Activated naive CD4-positive, alpha-beta T cell treated with Interleukin-2 at 50 U/mL for 16 hours (primary cell): ENCODE measurements at places on chromosomes 2 and 18.

- DNase-seq: no peak
These were observed 359.4 kb upstream of the DSEL start for GRCh38 chr18:67875944-67876343.

DNA sequence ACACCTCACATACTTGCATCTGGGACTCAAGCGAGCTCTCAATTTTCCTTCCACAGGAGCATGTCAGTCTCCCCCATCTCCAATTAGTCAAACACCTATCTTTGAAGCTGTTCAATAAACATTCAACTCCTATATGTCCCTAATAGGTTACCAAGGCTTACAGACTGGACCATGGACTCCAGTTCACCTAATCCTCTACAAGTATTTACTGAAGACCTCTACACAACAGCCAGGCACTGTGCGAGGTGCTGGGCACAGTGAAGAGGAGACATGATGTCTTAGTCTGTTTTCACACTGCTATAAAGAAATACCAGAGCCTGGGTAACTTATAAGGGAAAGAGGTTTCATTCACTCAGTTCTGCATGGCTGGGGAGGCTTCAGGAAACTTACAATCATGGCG, 129.9 kb downstream of the MYO5B start:
- no peak for DNase-seq

GRCh38 chr2:158783923-158784322, 11.2 kb upstream of the DAPL1 start:
- DNase-seq: no peak

GRCh38 chr2:191103774-191104173, 47.0 kb downstream of the STAT4 start:
- no peak for DNase-seq

DNA sequence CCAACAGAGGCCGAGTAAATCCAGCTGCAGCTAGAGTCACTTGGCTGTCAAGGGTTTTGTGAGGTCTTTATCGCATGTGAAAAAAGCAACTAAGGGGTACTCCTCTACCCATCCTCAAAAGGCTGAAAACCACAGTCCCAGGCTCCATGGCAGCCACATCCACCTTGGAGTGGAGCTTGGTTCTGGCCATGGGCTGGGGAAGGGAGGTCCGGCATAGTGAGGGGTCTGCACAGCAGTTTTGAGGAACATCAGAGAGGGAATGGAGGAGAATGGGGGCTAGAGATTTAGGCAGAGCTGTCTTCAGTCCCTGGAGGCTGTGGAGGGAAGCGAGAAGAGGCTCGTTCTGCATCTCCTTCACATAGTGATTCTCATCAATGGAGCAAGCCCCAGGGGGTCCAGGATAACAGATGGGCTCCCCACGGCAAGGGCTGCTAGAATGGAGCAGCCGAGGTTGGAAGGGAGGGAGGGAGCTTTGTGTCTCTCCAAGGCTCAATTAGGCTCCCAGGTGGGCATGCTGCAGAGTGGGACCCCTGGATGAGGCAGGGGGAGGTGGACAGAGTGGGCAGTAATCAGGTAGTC, 21.0 kb downstream of the MROH2A start:
- DNase-seq: no peak

DNA sequence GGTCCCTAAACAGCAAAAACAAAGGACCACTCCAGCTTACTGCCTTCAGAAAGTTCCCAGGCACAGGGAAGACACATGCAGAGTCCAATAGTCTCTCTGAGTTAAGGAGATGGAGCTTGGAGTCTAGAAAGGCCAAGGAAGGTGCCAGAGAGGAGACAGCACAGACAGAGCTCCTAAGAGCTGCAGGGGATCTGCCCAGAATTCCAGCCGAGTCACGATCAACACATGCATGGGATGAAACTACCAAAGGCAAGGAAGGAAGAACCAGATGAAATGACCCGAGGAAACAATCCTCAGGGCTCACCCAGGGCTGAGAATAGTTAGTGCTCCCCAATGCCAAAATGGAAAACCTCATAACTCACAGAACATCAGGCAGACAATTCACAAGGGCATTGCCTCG, 15.4 kb downstream of the METTL4 start:
- DNase-seq: no peak

- no peak for DNase-seq
These were observed 10.7 kb upstream of the SELENOI start for GRCh38 chr2:26335231-26335630.

DNA sequence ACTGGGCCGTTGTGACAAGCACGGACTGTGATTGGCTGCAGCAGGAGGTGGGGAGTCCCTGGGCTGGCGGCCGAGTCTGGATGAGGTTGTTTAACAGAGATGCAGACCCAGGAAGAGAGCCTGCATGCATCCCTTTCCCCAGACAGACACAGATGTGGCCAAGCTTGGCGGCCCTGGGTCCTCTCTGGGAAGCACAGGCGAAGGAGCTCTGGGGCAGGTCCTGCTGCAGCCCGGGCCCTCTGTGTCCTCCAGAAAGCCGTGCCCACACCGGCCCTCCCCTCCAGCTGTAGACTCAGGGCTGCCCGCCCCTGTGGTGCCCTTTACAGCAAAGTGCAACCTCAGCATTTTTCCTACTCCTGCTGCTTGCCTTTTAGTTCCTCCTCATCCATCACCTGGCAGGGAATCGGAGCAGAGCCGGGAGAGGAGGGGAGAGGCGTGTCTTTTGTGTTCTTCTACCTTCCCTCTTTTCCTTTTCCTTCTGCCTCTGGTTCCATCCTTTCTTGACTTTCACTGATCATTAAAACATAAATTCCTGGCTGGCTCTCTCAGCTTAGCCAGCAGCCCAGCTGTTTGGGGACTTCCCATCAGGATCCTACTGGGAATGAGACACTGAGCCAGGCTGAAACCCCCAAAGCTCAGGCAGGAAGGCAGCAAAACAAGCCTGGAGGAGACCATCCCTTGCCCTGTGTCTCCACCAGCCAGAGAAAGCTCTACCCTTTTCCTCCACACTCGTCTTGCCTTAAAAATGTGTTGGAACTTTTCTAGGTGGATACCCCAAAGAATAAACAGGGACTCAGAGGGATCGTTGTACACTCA, 75.0 kb downstream of the CTIF start:
- DNase-seq: no peak

- DNase-seq: no peak
These were observed 34.7 kb downstream of the RBKS start for GRCh38 chr2:27855476-27855875.

DNA sequence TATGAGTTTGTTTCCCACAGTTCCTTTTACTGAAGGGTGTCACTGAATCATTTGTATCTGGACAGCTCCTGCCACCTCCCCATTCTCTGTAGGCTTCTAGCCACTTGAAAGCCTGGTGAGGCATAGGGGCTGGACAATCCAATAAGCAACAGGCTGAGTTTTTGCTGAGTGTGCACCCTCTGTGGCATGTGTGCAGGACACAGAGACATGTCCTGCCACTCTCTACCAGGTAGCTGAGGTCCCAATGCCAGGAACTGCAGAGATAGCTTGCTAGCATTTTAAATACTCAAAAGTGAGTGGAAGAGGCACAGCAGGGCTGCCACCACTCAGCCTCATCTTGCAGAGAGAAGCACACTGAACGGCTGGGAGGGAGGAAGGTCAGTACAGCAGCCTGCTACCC, 77.2 kb upstream of the TFCP2L1 start:
- no peak for DNase-seq

DNA sequence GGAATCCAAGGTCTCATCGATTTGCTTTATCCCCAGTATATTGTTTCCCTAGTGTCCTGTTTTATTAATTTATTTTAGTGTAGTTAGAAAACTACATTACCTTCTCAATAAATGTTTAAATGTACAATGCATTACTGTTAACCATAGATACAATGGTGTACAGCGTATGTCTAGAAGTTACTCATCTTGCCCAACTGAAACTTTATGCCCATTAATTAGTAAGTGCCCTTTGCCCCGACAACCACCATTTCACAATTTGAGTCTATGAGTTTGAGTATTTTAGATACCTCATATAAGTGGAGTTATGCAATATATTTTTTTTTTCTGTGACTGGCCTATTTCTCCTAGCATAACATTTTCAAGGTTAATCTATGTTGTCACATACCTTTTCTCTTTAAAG, 1343.0 kb upstream of the SLC39A10 start:
- no peak for DNase-seq

- DNase-seq: no peak
These were observed 66.5 kb downstream of the VWC2L start for GRCh38 chr2:214477305-214477704.

- no peak for DNase-seq
These were observed 50.0 kb downstream of the MYO3B start for GRCh38 chr2:170227951-170228350.

DNA sequence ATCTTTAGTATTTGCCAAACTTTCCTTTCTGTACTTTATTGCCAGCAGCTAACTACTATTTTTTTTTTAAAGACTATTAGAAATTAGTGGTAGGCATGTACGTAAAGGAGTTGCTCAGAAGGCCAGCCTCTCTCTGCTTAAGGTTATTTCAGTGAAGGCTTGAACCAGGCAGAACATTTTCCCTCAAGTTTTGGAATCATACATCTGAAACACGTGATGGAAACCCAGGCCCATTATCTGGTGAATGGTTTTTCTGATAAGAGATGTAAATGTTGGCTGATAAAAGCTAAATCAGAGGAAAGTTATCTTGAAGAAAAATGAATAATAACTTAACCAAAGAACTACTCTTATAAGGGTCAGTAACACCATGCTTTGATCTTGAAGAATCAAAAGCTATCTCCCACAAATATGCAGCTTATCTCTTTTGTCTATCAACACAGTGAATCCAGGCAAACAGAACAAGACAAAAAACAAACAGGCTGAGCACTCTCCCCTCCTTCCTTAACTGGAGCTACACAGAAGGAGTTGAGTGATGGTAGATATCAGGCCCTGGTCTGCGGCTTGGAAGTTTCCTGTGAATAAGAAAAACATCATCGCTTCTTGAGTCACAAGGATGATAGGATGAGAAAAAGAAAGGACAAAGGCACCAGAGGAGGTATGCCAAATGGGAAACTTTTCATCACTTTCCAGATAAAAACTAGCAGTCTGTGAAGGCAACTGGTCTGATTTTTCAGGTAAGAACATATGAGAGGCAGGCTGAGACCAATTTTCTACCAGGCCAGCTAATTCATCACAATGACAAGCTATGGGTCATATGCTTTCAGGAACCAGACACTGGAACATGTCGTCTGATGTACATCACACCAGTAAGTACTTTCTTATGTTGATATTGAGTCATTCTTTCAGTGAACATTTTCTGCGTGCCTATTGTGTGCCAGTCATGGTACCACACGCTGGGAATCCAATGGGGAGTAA, 88.4 kb upstream of the STK17B start:
- DNase-seq: peak; percentile 55

DNA sequence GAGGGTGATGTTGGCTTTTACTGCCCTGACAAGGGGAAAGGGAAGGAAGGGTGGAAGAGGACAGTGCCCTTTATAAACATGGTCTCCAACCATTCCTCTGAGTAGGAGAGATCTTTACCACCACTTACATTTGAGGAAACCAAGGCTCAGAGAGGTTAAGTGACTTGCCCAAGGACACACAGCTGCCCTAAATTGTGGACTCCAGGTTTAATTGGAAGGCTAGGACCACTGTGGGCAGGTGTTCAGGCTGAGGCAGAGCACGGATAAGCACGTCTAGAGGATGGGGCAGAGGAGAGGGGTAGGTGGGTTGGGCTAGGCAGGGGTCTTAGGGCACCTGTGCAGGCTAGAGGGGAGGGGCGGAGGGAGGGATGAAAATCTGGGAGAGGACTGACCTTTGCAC, 32.7 kb downstream of the INHBB start:
- no peak for DNase-seq

GRCh38 chr2:27977731-27978312, 87.3 kb downstream of the BABAM2 start:
- peak; percentile 49 for DNase-seq

- DNase-seq: no peak
These were observed 12.3 kb upstream of the ASNSD1 start for GRCh38 chr2:189648846-189649509.

- DNase-seq: no peak
These were observed 119.7 kb downstream of the WDR7 start for GRCh38 chr18:56770873-56771272.

DNA sequence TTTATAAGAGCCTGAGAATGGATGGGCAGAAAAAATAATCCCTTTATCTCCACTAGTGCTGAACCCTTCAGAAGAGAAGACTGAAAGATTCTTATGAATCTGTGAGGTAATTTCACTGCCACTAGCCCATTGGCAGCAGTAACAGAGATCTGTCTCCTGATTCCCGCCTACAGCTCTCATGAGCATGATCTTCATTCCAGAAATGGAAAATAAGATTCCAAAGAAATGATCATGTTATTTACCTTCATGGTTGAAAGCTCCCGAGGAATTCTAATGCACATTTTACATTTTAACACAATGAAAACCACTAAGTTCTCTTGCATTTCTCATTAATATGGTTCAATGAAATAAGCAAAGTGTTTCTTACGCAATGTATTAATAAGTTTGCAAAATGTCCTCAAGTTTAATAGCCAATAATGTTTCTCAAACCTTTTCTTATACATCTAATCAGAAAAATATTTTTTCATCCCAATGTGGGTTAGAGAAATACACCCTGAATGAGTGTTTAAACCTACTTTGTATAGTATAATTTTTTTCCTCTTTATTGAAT, 905.6 kb downstream of the TMEM182 start:
- no peak for DNase-seq

- no peak for DNase-seq
These were observed 87.7 kb downstream of the SPTBN1 start for GRCh38 chr2:54543733-54544396.

GRCh38 chr2:121304941-121305340, 19.9 kb upstream of the TFCP2L1 start:
- DNase-seq: no peak

DNA sequence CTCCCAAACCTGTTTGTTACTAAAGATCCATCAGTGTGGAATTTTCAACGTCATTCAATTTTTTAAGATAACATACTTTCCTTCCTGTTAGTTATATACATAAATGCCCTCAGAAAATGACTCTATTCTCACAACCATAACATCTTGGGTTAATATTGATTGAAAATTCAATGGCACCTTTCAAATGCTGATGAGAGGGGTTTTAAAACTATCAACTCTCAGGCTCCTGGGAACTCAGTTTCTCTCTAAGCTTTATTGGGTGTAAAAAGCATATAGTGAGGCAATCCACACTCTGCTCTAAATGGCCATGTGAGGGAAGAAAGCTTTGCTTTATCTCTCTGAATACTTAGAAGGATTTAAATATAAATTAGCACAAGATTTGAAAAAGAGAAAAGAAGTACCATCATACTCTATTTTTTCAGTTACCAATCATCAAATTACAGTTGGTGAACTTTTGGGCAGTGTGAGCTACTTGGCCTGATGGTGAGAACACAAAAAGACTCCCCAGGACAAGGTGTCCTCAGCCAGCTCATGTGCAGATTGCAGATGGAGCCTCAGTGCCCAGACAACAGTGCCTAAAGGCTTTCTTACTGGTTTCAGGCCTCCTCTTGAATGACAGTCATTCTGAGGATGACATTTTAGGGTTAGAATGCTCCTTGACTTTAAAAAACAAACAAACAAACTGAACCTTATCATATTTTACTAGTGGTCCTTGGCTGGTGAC, 24.6 kb upstream of the CERS6 start:
- no peak for DNase-seq
